H7 (cell line): ENCODE measurements at places on chromosomes 7 and 10.

- DNase-seq = no peak
Observed at GRCh38 chr10:97481071-97481470, 17.2 kb downstream of the MMS19 start.

DNA sequence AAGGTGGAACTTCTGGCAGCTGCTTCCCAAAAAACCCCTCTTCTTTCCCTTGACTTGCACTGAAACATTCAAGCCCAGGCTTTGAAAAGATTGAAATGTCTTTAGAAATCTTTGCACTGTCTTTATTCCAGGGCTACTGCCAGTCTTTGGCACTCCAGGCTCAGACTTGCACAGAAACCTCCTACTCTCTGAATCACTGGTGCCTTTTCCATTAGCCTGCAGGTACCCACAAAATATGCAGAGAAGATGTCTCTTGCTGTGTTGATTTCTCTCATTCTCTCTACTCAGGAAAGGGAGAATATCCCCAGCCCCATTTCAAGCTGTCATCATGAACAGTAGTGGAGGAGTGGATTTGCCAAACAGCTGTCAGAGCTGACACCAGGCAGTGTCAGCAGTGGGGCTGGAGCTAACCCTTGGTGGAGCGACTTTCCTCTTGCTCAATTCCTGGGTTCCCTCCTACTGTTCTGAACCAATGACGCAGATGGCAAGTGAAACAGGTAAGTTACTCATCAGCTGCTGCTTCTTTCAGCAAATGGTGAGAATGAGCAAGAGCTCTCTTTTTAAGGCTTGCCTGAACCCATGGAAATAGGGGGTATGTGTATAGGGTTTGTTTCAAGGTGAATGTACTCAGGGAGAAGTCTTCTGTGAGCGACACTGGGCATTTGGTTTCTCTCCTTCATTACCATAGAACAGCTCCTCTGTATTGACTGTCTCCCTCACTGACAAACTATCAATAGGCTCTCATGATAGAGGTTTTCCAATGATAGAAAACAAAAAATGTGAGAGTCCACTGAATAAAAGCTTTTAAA is 362.4 kb downstream of the ADRA2A start:
- no peak for DNase-seq

DNA sequence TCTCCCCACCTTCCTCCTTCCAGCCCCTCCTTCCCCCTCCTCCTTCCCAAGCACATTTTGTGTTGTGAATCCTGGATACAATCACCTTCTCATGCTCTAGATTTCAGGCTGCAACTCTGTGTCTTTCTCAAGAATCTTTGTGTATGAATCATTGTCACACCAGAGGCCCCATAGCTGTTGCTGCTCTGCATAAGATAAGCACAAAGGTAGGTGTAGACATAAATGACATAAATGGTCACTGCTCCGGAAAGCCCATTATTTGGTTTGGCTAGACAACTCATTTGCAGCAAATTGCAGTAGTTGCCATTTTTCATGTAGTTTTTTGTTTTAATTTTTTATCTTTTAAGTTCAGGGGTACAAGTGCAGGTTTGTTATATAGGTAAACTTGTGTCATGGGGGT is 216.3 kb upstream of the NRP1 start:
- DNase-seq = no peak

DNA sequence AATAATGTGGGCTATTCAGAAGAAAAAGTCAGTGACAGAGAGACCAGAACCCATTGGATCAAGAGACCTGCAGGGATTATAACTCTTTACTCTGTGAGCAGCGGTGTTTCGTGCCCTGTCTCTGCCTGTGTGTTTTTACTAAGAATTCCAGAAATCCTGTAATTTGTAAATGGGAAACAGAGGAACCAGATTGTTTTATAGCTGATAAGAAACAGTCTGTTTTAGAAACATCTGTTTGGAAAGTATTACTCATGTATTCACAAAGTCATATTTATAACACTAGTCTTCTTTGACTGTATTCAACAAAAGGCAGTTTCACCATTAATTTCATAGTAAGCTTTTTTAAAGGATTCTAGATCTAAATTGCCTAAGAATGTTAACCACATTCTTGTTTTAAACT is 30.0 kb upstream of the VDAC2 start:
- DNase-seq = no peak

DNA sequence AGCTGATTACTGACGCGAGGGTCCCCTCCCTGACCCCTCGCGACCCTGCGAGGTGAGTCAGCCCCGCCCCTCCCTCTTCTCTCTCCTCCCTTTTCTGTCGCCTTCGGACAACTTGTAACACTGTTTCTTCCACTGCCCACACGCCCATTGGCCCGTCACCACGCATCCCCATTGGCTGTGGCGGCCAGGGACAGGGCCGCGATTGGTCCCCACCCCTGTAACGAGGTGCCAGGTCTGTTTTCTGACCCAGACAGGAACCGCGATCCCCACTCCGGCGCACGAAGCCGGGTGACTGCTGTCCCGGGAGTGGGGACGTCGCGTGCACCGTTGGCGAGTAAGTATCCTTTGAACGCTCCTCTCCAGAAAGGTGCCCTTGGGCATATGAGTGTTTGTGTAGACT is at the start of gene STRA8:
STRA8 (plus strand) TSS at position 269 of the 400 bp plus-strand sequence. CDS start 6,687 bp downstream, outside the sequence.
- no peak for DNase-seq

GRCh38 chr10:132704008-132704814 is 81.7 kb downstream of the NKX6-2 start:
- peak; percentile 47 for DNase-seq

GRCh38 chr7:47685151-47685550 is 103.2 kb upstream of the TNS3 start:
- DNase-seq = no peak

- DNase-seq = no peak
Observed at GRCh38 chr7:69840248-69840647, 242.0 kb downstream of the AUTS2 start.

- peak; percentile 23 for DNase-seq
Observed at GRCh38 chr7:130228840-130229502, 21.3 kb downstream of the SSMEM1 start.
